ENCODE measurements at places on chromosomes 5 and 9.

DNA sequence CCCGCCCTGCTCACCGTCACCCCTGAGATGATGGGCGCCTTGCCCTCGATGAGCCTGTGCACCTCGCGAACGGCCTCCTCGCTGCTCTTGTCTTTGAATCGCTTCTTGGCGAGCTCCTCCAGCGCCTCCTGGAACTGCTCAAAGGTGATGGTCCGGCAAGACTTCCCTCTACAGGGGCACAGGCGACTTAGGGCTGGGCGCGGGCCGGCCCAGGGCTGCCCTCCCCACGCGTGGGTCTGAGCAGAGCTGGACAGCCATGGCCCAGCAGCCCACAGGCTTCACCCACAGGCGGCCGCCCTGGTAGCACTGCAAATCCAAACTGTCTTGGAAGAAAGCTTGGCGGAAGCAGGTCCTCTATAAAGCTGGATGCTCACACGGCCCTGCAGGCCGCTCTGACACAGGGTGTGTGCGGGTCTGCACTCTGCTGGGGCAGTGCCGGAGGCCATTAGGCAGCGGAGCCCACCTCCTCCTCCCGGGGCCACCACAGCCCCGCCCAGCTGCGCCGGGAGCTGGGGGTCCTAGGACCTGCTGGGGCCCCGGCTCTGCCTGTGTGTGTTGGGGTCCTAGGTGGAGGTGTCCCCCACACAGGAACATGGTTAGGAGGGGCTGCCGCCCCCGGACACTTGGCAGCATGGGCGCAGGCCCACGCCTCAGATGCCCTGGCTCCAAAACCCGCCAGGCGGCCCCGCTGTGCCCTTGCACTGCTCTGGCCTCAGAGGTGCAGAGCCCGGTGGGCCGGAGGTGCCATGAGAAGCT is 27.0 kb downstream of the TPPP start:
- no peak for DNase-seq

DNA sequence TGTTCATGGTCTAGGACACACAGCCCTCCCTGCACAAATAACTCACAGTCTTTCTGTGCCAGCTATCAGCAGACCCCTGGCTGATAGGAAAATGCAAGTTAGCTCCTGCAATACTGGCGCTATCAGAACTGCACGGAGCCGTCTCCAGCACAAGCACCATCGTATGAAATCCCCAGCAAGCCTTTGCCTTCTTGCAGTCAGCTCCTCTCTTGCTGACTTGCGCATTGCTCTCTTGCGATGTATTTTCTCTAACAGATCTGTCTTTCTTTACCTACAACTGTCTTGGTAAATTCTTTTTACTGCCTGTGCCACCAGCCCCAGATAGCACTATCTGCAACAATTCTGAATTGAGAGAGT is 25.1 kb upstream of the UGCG start:
- DNase-seq: no peak

DNA sequence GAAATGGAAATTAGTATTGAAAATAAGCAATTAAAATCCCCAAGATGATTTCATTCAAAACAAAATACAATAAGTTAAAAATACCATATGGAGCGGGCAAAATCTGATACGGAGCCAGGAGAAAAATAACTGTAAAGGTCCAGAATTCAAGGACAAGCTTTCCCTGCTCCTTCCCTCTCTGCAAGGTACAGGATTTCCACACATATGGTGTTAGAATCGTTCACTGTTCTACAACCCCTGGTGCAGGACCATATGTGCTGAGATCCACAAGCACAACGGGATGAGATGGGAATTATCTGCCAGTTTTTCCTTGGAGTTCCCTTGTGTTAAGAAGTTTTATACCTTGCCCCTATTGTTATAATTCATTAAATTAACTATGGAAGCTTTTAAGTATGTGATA is 94.7 kb upstream of the DMAC1 start:
- no peak for DNase-seq

- no peak for DNase-seq
Measured at GRCh38 chr5:12951846-12952245, 992.6 kb downstream of the DNAH5 start.

GRCh38 chr9:133792721-133793470 is 54.7 kb upstream of the SARDH start:
- DNase-seq: peak; percentile 52

DNA sequence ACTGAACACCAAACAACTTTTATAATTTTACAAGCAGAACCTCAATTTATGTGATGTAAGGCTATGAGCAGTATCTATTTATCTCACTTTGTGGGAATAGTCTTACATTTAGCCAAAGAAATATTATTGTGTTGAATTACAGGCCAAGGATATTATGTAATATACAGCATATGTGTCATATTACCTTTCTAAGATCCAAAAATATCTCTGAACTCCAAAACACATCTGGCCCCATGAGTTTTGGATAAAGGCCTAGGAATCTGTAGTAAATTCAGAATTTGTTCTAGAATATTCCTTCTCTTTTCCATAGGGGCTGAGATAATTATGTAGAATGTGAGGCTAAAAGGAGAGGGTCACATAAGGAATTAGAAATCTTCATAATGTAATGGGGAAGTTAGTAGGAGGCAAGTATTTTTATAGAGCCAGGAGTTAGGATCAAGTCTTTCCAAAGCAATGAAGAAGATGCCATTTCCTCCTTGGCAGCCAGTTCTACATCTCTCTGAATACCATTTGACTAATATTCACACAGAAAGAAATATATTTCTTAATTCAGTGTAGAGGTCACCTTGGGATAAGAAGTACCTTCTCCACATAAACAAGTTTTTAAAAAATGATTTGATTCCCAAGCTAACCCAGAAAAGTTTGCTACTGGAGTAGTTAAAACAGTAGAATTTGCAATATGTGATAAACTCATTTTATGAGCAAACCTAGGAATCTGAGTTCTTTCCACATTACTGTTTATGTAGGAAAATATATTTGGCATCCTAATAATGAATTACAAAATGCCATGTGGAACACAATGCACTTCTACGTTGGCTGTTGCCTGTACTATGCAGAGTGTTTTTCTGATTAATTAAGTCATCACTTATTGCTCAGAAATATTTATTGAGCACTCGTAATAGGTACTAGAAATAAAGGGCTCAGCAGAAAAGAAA is 20.3 kb upstream of the GRAMD2B start:
- no peak for DNase-seq

DNA sequence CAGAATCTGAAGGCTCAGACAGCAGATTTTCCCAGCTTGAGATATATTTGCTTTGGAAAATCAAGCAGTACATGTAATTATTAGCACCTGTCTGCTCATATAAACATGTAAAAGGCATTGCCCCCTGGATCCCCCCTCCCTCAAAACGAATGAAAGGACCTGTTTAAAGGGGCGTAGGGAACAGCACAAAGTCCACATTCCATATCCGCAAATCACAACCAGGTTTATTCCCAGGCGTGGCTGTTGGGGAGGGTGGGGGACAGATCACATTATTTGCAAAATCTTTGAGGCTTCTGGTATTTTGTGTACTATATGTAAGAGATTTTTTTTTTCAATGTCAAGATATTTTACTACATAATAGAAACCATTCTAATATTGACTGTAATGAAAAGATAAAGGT is 8.7 kb upstream of the MRPS2 start:
- no peak for DNase-seq

DNA sequence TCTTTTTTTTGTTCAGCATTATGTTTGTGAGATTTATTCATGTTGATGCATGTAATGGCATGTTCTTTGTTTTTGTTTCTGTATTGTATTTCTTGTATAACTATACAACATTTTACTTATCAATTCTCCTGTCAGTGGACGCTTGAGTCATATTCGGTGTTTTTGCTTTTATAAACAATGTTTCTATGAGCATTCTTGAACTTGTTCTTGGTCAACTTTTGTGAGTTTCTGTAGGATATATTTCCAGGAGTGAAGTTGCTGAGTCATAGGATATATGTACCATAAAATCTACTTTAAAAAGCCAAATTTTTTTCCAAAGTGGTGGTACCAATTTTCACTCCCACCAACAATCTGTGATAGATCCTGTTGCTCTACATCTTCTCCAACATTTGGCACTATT is 104.8 kb downstream of the VCAN start:
- no peak for DNase-seq

DNA sequence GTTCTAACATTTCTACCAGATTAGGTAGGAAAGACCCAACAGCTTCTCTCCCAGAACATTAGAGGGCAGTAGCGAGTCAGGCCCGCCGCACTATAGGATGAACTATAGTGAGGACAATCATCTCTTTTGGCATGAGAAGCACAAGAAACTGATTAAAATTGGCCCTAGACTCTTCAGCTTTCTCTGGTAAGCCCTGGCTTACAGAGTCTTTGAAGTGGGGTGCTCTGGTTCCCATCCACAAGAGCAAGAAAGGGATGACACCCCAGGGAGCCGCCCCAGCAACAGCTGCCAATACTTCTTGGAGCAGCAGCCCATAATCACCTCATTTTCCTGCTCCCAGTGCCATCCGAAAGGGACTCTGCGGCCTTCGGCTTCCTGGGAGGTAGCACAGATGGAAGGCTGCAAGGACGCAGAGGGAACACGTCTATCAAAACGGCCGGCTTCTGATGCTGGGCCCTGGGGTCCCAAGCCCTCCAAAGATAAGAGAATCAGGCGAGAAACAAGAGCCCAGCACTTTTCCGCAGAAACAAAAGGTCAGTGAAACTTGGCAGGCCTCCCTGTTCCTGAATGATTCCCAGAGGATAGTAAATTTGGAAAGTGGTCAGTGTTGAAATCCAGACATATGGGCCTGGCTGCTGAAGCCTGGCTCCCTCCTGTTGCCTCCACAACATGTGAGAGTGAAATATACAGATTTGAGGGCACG is 69.3 kb downstream of the HSD17B3 start:
- peak; percentile 17 for DNase-seq

- DNase-seq: no peak
Measured at GRCh38 chr5:59275170-59275509, 618.4 kb downstream of the PDE4D start.

- no peak for DNase-seq
Measured at GRCh38 chr9:120655005-120655622, 59.2 kb downstream of the MEGF9 start.

DNA sequence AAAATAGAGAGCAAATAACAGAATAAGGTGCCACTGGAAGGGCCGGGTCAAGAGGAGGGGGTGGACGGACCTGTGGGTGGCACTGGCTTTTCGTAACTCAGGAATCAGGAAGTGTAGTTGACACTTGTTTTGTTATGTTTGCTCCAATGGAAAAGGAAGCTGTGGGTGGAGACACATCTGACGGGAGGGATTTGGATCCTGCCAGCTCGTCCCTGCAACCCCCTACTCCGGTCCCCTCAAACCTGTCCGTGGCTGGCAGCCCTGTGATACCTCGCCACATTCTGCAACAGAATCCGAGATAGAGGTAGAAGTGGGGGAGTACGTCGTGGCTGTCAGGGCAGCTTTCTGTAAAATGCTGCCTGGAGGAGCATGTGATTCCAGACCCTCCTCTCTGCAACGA is 104.2 kb upstream of the IER5L start:
- DNase-seq: no peak

GRCh38 chr9:115690786-115691496 is 462.6 kb upstream of the PAPPA start:
- DNase-seq: no peak

- no peak for DNase-seq
Measured at GRCh38 chr5:1836891-1837880, 36.0 kb downstream of the NDUFS6 start.

DNA sequence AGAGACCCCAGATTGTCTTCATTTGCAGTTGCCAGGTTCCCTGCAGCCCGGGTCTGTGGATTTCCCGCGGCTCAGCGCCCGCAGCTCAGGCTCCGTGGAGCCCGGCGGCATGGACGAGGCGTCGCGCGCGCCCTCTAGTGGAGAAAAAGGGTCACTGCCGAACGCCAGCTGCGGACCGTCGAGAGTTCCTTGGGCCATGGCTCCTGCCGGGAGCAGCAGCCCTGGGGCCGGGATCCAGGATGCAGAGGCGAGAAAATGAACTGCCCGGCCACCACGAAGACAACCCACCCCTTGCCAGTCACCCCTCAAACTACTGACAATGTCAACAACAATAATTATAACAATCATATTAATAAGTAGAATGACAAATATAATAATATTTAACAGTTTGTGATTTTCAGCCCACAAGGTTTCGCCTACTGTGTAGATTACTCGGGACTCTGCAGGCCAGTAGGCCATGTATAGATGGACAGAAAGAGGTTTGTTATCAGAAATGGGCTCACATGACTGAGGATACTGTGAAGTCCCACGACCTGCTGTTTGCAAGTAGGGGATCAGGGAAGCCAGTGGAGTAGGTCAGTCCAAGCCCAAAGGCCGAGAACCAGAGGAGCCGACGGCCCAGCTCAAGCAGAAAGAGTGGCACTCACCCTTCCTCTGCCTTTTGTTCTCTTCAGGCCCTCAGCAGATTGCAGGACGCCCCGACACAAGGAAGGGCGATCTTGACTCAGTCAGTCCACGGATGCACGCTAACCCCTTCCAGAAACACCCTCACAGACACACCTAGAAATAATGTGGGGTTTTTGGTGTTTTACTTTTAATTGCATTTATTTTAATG is 43.1 kb downstream of the BOD1 start:
- peak; percentile 63 for DNase-seq

DNA sequence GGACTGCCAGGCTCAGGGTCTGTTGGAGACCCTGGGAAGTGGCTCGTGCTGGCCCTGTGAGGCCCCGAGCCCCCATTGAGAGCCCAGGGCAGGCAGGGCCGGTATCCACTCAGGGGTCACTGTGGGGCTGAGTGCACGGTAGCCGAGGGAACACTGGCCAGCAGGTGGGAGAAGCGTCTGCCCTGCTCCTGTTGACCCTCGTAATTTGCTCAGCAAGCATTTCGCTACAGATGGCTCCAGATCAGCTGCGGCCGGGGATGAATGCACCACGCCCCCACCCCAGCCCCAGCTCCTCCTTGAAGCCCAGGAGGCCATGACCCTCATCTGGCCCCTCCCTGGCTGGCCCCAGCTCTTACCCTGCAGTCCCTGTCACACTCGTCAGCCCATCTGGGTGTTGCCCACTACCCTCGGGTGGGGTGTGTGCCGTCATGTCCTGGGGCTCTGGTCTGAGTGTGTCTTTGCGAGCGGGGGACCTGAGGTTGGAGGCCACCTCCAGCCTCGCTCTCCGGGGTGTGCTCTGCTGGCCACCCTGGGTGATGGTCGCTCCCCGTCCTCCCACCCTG is 6.1 kb upstream of the NRARP start:
- DNase-seq: no peak

DNA sequence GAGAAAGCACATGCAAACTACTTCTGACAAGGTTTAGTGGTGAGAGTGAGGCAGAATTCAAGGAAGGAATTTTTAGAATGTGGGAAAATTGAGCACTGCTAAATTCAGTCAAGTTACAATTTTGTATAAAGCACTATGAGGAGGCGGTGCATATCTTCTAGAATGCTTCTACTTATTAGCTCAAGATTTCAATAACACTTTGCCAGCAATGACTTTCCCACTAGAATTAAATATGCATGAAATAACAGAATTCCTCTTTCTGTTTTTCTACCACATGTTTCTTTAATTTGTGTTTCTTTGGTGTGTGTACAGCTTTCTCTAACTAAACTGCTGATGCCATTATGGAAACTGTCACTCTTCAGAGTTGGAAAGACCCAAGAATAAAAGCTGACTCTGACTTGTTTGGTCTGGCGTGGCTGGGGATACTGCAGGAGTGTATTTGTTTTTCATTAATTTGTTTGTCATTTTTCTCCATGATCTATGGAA is 163.5 kb downstream of the ARSB start:
- DNase-seq: no peak

All from stimulated activated CD4-positive, alpha-beta T cell treated with anti-CD3 and anti-CD28 coated beads, Interleukin-12 subunit alpha, Interleukin-12 subunit beta, amount 100 ng/mL, for 4 hours (primary cell).